ENCODE measurements at places on chromosomes 16 and 17.

- no peak for DNase-seq
Measured at GRCh38 chr17:29107933-29108822, 65.2 kb downstream of the PIPOX start.

DNA sequence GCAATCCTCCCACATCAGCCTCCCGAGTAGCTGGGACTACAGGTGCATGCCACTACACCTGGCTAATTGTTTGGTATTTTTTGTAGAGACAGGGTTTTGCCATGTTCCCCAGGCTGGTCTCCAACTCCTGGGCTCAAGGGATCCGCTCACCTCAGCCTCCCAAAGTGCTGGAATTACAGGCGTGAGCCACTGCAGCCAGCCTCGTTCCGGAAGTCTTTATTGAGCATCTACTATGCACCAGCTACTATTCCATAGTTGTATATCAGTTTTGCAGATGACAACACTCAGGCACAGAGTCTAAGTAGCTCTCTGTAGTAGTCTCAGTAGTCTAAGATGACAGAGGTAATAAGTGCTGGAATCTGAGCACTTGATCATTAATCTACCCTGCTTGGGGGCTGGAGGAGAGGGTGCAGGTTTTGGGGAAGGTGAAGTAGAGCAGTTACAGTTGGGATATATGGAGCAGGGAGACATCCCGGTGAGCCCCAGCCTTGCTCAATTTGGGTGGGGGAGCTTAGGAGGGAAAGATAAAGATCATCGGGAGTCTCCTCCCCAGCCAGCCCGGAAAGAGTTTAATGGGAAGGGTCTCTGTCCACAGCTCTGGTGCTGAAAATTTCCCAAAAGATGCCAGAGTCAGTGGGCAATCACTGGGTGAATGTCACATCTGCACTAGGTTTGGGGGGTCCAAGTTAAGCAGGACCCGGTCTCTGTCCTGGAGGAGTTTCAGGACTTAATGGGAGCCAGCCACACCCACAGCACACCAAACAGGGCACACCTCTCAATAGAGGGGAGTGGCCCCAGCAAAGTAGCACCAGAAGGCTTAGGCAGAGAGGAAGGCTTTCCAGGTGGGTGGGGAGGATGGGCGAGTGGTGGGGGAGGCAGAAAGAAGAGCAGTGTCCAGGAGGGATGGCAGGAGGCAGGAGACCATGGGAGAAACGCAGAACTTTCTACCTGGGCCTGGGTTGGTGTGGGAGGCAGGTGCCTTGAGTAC lies 1.7 kb downstream of the OTOP3 start:
- no peak for DNase-seq

GRCh38 chr17:2090804-2091534 lies 36.1 kb downstream of the HIC1 start:
- DNase-seq, result no peak

- DNase-seq, result no peak
Measured at GRCh38 chr16:51449441-51449840, 298.4 kb upstream of the SALL1 start.

- no peak for DNase-seq
Measured at GRCh38 chr16:77393955-77394354, 40.9 kb downstream of the ADAMTS18 start.

GRCh38 chr17:45752246-45752645 lies 31.9 kb upstream of the CRHR1 start:
- DNase-seq, result no peak

DNA sequence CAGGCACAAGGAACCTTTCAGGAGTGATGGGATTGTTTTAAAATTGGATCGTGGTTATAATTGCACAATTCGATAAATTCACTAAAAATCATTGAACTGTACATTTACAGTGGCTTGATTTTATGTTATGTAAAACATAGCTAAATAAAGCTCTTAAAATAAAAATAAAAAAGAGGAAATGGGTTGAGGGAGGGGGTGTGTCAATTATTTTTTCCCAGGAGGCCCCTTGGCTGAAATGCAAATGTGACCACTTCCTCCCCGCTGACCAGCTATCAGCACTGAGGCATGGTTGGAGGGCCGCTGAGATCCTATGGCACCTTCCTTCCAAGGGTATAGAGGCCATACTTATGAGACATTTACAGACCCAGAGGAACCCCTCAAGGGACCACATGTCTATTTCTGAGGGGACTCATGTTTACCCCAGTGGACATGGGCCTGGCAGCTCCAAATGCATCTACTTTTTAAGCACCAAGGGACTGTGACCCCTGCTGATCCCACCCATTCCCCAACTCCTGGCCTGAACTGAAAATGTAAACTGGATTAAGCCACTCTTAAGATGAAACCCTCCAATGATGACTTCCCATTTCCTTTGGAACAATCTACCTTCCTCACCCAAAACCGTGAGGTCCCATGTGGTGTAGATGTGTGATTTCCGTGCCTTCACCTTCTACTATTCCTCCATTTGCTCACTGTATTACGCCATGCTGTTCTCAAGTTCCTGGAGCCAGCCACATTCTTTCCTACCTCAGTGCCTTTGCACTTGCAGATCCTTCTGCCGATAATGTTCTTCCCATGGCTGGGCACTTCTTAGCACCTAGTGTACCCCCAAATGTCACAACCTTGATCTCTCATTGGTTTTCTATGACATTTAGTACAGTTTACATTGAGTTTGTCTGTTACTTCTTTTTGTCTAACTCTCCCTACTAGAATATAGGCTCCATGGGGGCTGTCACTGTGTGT lies 2.8 kb upstream of the IL21R start:
- DNase-seq, result no peak

Measured in stimulated activated CD8-positive, alpha-beta memory T cell treated with anti-CD3 and anti-CD28 coated beads, Interleukin-12 subunit alpha, Interleukin-12 subunit beta, amount 100 ng/mL, for 4 hours (primary cell).